ENCODE measurements at places on chromosomes 6 and 20.
A peak's percentile ranks its signal among the peaks of the same experiment; 100 is the strongest.

DNA sequence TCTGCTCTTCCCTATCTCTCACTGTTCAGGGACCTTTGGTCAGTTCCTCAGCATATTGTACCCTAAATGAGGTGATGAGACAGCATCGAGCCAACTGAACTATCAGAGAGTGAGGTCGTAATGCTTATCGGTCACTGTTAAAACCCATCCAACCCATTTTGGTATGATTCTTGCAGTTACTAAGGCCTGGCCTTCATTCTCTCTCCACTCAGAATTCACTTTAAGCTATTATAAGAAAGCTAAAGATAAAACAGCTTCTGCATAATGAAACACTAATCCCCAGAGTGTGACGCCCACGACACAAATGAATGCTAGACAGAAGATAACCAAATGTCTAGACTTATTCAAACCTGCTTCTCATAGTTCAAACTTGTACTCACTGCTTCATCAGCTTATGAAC, 175.8 kb downstream of the GMPR start:
- H3K27ac ChIP-seq = peak overlapping the region; percentile 3
- no peaks in the 10 kb centered on the region for H3K4me1 ChIP-seq
- H3K4me3 ChIP-seq = peak overlapping the region; percentile 23
- no peaks in the 10 kb centered on the region for H3K27me3 ChIP-seq

DNA sequence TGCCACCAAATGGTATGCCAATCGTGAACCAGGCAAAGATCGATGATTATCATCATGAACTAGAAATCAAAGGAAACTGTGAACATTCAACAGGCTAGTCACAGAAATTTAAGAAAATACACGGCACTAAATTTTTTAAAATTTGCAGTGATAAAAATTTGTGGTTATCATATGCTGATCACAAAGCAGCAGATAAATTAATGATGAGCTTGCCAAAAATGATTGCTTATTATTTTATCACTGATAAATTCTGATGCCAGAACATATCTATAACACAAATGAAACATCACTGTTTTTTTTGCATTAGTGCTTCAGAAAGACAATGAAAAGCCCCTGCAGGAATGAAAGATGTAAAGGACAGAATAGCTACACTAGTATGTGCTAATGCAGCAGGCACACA, 1413.2 kb upstream of the MAP3K7 start:
- no peaks in the 10 kb centered on the region for H3K4me1 ChIP-seq
- DNase-seq = no peak
- no peak overlapping the region for H3K27ac ChIP-seq
- no peaks in the 10 kb centered on the region for H3K36me3 ChIP-seq
- H3K4me3 ChIP-seq = no peak overlapping the region

DNA sequence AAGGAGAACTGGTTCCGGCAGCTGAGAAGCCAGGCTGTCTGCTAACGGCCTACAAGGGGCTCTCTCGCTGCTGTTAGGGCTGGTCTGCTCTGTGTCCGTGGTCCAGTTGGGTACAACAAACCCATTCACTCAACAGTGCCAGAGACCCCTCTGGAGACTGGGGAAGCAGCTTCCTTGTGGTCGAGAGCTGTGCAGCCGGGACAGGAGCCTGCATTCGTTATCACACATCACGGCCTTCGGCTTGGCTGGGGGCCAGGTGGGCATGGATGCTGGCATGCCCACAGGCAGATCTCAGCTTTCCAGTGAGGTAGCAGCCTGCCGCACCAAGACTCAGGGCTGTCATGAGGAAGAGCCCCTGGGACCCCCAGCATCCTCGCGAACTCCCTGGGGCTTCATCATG, 124.7 kb downstream of the PREX1 start:
- peak overlapping the region; percentile 74 for H3K27ac ChIP-seq
- no peak overlapping the region for H3K4me3 ChIP-seq
- H3K27me3 ChIP-seq = no peaks in the 10 kb centered on the region
- H3K4me1 ChIP-seq = peaks cover 72% of the 10 kb centered on the region
- DNase-seq = peak; percentile 82

GRCh38 chr20:458776-459175, 3.6 kb downstream of the TBC1D20 start:
- no peaks in the 10 kb centered on the region for H3K27me3 ChIP-seq
- H3K4me1 ChIP-seq = peaks cover 16% of the 10 kb centered on the region
- H3K27ac ChIP-seq = no peak overlapping the region
- DNase-seq = no peak
- no peaks in the 10 kb centered on the region for H3K36me3 ChIP-seq

- H3K27ac ChIP-seq = no peak overlapping the region
- no peaks in the 10 kb centered on the region for H3K27me3 ChIP-seq
- H3K4me3 ChIP-seq = no peak overlapping the region
- no peaks in the 10 kb centered on the region for H3K4me1 ChIP-seq
Measured at GRCh38 chr6:72976484-72976883, 248.8 kb downstream of the KHDC1L start.

GRCh38 chr20:16476032-16476431, 97.2 kb downstream of the KIF16B start:
- no peak overlapping the region for H3K27ac ChIP-seq
- H3K27me3 ChIP-seq = no peaks in the 10 kb centered on the region
- peaks cover 5% of the 10 kb centered on the region for H3K4me1 ChIP-seq

GRCh38 chr6:145539831-145540230, 195.5 kb downstream of the EPM2A start:
- no peak for DNase-seq
- no peak overlapping the region for H3K27ac ChIP-seq
- no peaks in the 10 kb centered on the region for H3K36me3 ChIP-seq
- no peaks in the 10 kb centered on the region for H3K27me3 ChIP-seq

DNA sequence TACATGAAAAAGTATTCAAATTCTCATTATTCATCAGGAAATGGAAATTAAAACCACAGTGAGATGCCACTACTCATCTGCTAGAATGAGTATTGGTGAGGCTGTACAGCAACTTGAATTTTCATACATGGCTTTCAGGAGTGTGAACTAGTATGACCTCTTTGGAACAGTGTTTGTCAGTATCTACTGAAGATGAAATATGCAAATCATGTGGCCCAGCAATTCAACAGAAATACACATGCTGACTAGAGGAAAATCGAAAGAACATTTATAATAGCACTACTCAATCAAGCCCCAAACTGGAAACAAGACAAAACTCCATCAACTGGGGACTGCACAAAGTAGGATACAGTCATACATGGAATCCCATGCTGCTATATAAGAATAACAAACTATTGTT, 102.2 kb downstream of the DCDC2 start:
- H3K27me3 ChIP-seq = no peaks in the 10 kb centered on the region
- H3K4me3 ChIP-seq = no peak overlapping the region
- H3K27ac ChIP-seq = no peak overlapping the region
- DNase-seq = no peak
- no peaks in the 10 kb centered on the region for H3K4me1 ChIP-seq
- H3K36me3 ChIP-seq = no peaks in the 10 kb centered on the region

DNA sequence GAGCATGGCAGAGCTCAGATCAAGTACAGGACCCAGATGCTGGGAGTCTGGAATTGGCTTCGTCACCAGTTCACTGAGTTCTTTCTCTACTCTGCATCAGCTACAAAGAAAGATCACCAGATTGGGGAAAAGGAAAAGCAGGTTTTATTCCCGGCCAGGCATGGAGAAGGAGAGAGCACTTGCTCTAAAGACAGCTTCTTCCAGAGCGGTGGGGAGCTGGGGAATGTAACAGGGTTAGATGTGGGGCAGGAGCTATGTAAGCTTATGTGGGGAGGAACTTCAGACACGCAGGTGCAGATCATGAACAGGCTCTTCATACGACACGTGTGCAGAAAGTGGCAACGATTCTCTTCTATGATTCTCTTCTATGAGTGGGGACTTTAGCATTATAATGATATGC, 4.9 kb upstream of the ACSS1 start:
- no peak for DNase-seq
- no peak overlapping the region for H3K4me3 ChIP-seq
- H3K27me3 ChIP-seq = no peaks in the 10 kb centered on the region
- H3K36me3 ChIP-seq = no peaks in the 10 kb centered on the region
- no peaks in the 10 kb centered on the region for H3K4me1 ChIP-seq

DNA sequence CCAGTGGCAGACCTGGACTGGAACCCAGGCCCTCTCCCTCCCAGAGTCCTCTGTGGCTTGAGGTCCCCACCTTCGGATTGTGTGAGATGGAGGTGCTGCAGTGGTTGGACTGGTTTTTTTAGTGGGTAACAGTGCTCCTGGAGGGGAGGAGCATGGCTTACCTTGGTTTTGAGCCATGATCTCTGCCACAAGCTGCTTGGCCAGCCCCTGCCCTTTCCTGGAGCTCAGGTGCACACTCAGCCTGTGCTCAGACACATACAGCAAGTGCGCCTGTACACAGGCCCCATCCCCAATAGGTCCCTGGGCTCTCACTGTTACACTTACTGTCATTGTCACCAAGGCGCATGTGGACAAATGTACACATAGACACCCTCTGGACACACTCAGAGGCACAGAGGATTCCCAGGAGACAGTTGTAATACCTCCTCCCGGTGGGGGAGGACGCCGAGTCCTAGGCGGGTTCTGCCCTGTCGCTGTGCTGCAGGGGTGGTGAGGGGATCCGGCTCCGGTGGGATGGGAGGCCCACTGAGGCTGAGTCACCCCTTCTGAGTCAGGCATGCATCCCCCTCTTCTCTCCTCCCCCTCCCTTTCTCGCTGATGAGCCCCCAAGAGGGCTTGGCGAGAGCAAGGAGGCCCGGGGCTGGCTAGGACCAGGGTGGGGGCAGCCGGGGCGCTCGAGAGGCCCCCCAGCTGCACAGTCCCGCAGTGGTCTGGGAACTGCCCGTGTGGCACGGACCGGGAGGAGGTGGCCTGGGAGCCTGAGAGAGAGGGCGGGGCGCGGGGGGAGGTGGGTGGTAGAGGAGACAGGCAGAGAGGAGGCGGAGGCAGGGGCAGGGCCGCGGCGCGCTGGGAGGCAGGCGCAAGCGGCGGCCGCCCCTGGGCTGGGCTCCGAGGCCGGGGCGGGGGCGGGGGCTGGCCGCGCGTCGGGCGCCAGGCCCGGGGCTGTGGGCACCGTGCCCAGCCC, 522 bp upstream of the EPB41L1 start:
- H3K36me3 ChIP-seq = no peaks in the 10 kb centered on the region
- DNase-seq = peak; percentile 51
- peaks cover 3% of the 10 kb centered on the region for H3K4me1 ChIP-seq
- no peaks in the 10 kb centered on the region for H3K27me3 ChIP-seq

- H3K4me3 ChIP-seq = no peak overlapping the region
- no peak for DNase-seq
- H3K36me3 ChIP-seq = no peaks in the 10 kb centered on the region
- H3K27ac ChIP-seq = no peak overlapping the region
Measured at GRCh38 chr6:141140905-141141304, 991.8 kb upstream of the GJE1 start.

- no peaks in the 10 kb centered on the region for H3K36me3 ChIP-seq
- H3K4me3 ChIP-seq = no peak overlapping the region
- DNase-seq = no peak
- H3K4me1 ChIP-seq = no peaks in the 10 kb centered on the region
- H3K27ac ChIP-seq = no peak overlapping the region
Measured at GRCh38 chr6:46207174-46207573, 36.4 kb upstream of the ENPP5 start.

GRCh38 chr20:25135031-25135430, 53.1 kb upstream of the VSX1 start:
- H3K4me1 ChIP-seq = peaks cover 3% of the 10 kb centered on the region
- no peak overlapping the region for H3K4me3 ChIP-seq
- H3K27ac ChIP-seq = no peak overlapping the region
- no peaks in the 10 kb centered on the region for H3K36me3 ChIP-seq
- DNase-seq = no peak

DNA sequence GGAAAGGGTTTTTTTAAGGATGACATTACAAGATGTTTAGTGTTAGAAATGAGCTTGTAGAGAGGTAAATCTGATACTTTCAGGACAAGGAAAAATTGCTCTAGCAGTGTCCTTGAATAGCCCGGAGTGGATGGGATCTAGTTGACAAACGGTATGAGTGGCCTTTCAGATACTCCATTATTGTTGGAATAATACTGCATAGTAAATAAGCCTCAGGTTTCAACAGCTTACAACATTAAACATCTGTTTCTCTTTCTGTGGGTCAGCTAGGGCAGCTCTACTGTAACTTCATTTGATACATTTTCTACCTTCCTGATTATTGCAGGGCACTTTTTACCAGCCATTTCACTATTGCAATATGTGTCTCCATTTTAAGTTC, 118.0 kb downstream of the B3GAT2 start:
- H3K4me1 ChIP-seq = peaks cover 5% of the 10 kb centered on the region
- no peaks in the 10 kb centered on the region for H3K27me3 ChIP-seq
- no peak for DNase-seq

DNA sequence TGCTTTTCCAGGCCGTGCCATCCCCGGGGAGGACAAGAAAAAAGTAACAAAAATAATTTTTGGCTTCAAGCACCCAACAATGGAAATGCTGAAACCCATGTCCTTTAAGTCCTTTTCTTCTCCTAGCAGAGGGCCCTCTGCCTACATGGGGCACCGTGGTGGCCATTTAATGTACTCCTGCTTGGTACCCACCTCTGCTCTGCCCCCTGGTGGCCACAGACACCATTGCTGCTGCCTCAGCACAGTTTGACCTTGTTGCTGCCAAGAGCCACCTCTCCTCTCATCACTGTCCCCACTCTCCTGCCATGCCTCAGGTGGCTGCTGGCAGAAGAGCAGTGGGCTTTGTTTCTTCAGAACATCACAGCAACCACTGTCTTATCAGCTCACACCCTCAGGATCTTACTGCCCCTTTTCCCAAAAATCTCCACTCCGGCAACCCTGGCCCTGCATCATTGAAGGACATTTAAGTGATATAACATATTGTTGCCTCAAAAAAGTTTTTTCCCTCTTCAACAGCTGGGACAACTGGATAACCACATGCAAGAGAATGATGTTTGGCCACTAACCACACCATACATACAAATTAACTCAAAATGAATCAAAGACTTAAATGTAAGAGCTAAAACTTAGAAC, 12.9 kb upstream of the ARMC2 start:
- no peaks in the 10 kb centered on the region for H3K4me1 ChIP-seq
- no peaks in the 10 kb centered on the region for H3K36me3 ChIP-seq
- H3K27ac ChIP-seq = peak overlapping the region; percentile 30
- DNase-seq = peak; percentile 58
- H3K4me3 ChIP-seq = no peak overlapping the region
- no peaks in the 10 kb centered on the region for H3K27me3 ChIP-seq

- no peaks in the 10 kb centered on the region for H3K4me1 ChIP-seq
- no peak overlapping the region for H3K27ac ChIP-seq
- no peak overlapping the region for H3K4me3 ChIP-seq
- no peaks in the 10 kb centered on the region for H3K36me3 ChIP-seq
- H3K27me3 ChIP-seq = no peaks in the 10 kb centered on the region
- DNase-seq = no peak
Measured at GRCh38 chr20:58471193-58472164, 43.7 kb downstream of the APCDD1L start.

DNA sequence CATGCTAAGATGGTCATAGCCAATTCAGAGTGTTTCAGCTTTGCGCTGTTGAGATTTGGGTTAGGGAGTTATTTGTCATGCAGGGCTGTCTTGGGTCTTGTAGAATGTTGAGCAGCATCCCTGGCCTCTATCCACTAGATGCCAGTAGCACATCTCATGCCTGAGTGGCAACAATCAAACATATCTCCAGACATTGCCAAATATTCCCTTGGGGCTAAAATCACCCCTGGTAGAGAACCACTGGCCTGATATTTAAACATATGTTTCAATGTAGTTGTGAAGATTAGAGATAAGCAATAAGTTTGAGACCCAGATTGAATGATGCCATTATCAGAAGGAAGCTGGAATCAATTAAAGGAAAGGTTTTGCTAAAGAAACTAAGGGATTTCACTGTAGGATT, 463.3 kb downstream of the DOK5 start:
- no peaks in the 10 kb centered on the region for H3K4me1 ChIP-seq
- DNase-seq = no peak
- no peak overlapping the region for H3K27ac ChIP-seq
- no peak overlapping the region for H3K4me3 ChIP-seq

GRCh38 chr6:50795574-50795973, 23.1 kb upstream of the TFAP2B start:
- no peaks in the 10 kb centered on the region for H3K36me3 ChIP-seq
- no peak for DNase-seq
- H3K27ac ChIP-seq = no peak overlapping the region
- no peak overlapping the region for H3K4me3 ChIP-seq
- no peaks in the 10 kb centered on the region for H3K27me3 ChIP-seq
- H3K4me1 ChIP-seq = no peaks in the 10 kb centered on the region
